ENCODE measurements at places on chromosomes 2 and 18.

DNA sequence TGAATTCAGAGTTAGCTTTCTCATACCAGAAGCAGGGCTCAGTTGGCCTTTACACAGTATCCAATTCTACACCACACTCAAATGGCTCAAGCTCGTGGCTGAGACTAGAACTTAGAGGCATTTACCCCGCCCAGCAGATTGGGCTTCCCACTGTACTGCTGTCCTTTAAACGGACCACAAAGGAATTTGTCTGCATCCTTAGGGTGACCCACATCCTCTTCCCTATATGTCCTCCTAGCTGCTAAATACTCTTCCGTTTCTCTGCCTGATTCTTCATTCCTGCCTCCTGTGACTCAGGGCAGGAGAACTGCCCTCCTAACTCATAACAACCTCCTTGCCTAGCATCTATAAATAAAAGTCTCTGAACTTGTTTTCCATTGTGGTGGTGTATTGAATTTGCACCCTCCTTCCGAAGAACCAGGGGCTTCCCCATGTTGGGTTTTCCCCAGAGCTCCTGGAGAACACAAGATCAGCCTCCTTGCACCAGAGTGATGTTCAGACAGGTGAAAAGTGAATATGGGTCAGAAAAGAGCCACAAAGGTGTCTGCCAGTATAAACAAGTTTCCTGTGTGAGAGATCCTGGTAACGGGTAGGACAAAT, 32.0 kb upstream of the MC4R start:
- DNase-seq = no peak

- no peak for DNase-seq
Measured at GRCh38 chr2:31386648-31387047, 27.9 kb downstream of the XDH start.

DNA sequence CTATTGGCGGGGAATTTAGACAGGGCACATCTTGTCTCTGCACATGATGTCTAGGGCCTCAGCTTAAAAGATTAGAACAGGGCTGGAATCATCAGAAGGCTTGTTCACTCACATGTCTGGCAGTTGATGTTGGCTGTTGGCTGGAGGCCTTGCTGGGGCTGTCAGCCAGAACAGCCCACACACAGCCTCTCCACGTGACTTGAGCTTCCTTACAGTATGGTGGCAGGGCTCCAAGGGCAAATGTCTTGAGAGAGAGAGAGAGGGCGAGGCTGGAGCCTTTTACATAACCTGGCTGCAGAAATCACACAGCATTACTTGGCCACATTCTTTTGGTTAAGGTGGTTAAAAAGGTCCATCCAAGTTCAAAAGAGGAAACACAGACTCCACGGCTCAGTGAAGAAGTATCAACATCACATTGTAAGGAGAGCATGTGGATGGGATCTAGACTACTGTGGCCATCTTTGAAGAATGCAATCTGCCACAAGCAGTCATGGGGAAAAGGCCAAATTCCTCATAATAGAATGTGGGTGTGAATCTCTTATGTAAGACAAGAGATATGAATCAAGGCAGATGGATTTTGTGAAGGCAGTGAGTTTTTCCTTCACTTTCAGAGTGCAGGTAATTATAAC, 30.4 kb downstream of the SRSF7 start:
- peak; percentile 91 for DNase-seq

GRCh38 chr2:226869371-226869770, 33.5 kb downstream of the RHBDD1 start:
- no peak for DNase-seq

DNA sequence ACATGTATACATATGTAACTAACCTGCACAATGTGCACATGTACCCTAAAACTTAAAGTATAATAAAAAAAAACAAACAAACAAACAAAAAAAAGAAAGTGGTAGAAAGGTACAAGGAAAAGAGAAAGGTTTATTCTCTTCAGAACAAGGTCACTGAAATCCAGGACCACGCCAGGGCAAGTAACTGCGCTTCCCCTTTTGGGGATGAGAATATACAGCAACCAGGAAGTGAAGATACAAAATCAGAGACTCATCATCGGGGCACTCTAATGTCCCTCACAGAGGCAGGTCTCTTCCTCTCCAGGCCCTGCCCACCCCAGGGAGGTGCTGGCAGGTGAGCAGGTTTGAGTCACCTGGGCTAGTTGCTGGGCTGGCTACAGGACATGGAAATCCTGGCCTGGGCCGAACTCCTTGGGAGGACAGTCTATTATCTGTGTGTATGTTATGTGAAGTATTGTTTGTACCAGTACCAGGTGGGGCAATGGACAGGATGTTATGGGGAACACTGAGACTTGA, 100.4 kb upstream of the GPR45 start:
- DNase-seq = no peak

- no peak for DNase-seq
Measured at GRCh38 chr2:15638720-15639119, 47.1 kb downstream of the DDX1 start.

DNA sequence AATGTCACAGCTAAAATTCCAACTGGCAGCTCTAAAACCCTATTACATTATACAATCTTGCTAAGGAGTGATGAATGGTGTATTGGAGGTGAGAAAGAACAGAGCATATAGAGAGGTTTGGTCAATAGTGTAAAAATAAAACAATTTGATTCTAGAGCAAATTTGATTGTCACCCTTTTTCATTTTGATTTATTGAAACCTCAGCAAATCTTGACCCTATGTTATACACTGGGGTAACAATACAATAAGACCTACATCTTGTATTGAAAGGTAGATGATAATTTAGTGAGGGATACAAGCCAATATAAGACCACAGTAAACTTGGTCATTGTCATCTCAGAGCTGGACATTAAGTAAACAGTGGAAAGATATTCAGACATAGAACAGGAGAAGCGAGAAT, 671.9 kb downstream of the IRS1 start:
- no peak for DNase-seq
